ENCODE measurements at places on chromosomes 5 and 9.

DNA sequence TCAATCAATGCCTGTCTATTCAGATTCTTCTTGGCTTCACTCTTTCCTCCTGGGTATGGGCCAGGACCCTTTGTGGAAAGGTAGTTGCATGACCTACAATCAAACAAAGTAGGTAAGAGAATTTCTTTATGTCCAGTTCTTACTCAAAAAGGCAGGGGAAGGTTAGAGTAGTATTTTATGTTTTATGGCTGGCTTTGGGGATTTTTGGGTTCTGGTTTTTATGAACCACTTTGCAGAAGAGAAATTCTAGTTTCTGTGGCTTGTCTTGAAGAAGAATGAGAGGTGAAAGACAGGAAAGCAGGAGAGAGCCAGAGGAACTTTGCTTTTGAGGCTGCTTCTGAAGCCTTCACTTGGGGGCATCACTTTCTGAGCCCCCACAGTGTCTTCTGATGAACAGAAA lies 14.7 kb upstream of the CRHBP start:
- H3K27me3 ChIP-seq: peaks cover 39% of the 10 kb centered on the region
- H3K36me3 ChIP-seq: no peaks in the 10 kb centered on the region
- DNase-seq: no peak
- H3K4me3 ChIP-seq: no peak overlapping the region

GRCh38 chr5:63128018-63128417 lies 549.4 kb downstream of the LRRC70 start:
- no peaks in the 10 kb centered on the region for H3K27me3 ChIP-seq
- H3K4me3 ChIP-seq: no peak overlapping the region
- DNase-seq: no peak
- H3K36me3 ChIP-seq: no peaks in the 10 kb centered on the region

DNA sequence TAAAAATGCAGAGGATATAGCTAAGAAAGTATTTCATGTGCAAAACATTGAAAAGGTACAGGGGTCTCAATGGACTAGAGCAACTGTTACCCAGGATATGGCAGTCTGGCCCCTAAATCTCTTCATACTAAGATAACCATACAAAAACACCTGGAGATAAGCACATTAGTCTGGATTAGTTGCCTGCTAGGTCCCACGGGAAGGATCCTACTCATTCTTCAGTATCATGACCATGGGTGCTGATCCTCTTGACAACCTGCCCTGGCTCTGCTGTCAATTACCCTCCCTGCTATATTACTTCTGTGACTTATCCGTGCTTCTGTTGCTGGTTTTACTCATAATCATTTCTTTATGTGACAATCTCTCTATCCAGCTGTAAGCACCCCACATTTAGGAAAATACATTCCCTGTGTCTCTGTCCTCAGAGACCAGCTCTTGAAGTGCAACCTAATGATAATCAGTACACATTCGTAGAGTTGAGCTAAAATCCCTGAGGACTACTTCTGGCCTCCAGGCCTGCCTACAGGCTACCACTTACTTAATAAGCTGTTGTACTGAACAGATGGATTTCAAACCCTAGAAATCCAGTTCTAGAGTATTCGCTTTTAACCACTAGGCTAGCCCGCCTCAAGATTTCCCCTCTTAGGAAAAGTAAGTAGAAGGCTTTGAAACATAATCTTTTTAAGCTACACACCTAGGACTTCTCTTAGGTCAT lies 190.5 kb upstream of the OR13F1 start:
- H3K27ac ChIP-seq: no peak overlapping the region
- DNase-seq: no peak
- H3K4me3 ChIP-seq: no peak overlapping the region
- H3K36me3 ChIP-seq: no peaks in the 10 kb centered on the region
- H3K4me1 ChIP-seq: no peaks in the 10 kb centered on the region

DNA sequence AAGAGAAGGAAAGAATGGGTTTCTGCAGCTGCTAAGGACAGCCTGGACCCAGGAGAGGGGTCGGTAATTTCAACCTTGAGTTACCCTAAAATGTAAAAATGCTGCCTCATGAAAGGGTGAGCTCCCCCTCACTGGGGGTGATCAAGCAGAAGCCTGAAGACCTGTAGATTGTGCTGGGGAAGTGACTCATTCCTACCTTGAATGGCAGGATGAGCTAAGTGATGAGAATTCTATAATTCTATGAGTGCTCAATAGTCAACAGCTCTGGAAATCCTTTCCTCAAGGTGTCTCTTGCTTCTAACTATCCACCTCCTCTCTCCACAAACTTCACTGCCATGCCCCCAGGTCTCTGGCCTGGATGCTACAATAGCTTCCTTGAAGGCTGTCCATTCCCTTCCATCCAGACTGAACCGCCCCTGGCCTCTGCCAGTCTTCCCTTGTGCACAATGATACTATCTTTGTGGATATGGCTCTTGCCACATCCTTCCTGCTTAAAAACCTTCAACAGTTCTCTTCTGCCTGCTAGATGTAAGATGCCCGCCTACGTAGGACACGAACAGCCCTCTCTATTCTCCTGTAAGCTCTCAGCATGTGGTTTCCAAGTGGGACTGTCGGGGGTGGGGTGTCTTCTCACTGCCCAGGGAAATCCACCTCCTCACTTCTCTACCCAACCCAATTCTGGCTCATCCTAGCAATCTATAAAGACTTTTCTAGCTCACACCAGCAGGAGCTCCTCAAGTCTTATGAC lies 50.6 kb downstream of the PTPN3 start:
- no peak for DNase-seq
- H3K27me3 ChIP-seq: peaks cover 48% of the 10 kb centered on the region
- H3K27ac ChIP-seq: no peak overlapping the region
- H3K36me3 ChIP-seq: no peaks in the 10 kb centered on the region
- no peak overlapping the region for H3K4me3 ChIP-seq

DNA sequence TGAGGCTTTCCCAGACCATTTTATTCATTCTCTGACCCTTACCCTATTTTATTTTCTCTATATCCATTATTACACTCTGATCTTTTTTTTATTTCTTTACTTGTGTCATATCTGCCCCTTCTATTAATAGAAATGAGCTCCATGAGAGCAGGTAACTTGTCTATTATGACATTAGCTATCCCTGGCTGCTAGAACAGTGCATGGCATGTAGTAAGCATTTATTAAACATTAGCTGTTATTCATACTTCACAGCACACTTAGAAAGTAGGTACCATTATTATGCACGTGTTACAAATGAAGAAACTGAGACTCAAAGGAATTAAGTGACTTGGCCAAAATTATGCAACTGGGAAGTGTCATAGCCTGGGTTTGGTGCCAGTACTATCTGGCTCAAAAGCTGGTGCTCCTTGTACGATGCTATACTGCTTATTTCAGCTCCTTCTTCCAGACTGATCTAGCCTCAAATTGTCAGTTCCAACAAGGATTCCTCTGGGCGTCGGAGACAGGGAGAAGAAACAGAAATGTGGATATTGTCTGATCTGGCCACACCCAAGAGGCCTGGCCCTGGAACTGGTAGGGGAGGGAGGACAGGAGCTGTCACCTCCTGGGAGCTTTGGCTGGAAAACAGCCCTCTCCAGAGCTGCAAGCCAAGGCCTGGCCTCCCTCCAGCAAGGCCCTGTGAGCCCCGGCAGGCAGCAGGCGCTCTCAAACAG lies 10.8 kb upstream of the NIPAL4 start:
- H3K27me3 ChIP-seq: no peaks in the 10 kb centered on the region
- H3K36me3 ChIP-seq: no peaks in the 10 kb centered on the region
- H3K4me1 ChIP-seq: no peaks in the 10 kb centered on the region
- no peak for DNase-seq
- no peak overlapping the region for H3K27ac ChIP-seq

- peak overlapping the region; percentile 23 for H3K27ac ChIP-seq
- H3K4me1 ChIP-seq: peaks cover 34% of the 10 kb centered on the region
- no peaks in the 10 kb centered on the region for H3K27me3 ChIP-seq
- H3K4me3 ChIP-seq: no peak overlapping the region
Measured at GRCh38 chr5:143019157-143019556, 249.0 kb downstream of the ARHGAP26 start.

DNA sequence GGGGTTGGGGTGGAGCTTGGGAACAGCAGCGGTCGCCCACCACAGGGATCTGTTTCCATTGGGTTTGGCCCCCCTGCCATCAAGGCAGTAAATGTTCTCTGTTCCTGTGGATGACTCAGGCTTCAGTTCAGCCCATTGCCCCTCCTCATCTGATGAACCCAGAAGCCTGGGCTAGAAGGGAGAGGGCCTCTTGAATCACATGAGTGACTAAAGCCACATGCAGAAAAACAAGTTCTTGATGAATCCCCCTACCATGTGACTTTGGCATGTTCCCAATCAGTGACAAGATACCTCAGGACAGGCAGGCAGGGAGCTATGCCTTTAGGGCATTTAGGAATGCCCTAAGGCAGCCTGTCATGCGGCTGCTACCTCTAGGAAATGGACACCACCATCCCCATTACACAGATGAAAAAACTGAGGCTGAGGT lies 2.5 kb downstream of the SH3PXD2B start:
- DNase-seq: no peak
- H3K36me3 ChIP-seq: peaks cover 2% of the 10 kb centered on the region
- H3K27me3 ChIP-seq: peaks cover 83% of the 10 kb centered on the region
- H3K4me3 ChIP-seq: no peak overlapping the region
- H3K4me1 ChIP-seq: peaks cover 7% of the 10 kb centered on the region
- H3K27ac ChIP-seq: no peak overlapping the region

DNA sequence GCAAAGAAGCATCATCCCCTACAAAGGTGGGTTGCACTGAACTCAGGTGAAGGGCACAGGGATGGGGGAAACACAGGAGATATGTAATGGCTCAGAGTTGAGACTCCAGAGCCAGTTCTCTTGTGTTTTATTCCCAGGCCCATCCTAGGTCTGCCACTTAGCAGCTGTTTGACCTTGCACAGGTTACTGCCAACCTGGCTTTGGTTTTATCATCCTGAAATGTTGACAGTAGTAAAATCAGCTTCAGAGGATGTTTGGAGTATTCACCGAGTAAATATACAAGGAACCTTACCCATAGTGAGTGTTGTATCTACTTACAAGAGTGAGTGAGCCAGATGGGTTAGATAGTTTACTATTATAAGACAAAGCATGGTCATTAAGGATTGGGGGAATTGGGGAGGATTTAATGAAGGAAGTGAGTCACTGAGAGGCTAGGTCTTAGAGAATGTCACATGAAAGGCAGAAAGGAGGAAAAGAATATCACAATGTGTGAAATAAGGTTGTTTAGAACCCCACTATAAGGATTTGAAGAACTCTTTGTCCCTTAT lies 141.3 kb downstream of the MAN2A1 start:
- no peak overlapping the region for H3K4me3 ChIP-seq
- peaks cover 20% of the 10 kb centered on the region for H3K4me1 ChIP-seq
- H3K27ac ChIP-seq: no peak overlapping the region
- H3K27me3 ChIP-seq: no peaks in the 10 kb centered on the region

DNA sequence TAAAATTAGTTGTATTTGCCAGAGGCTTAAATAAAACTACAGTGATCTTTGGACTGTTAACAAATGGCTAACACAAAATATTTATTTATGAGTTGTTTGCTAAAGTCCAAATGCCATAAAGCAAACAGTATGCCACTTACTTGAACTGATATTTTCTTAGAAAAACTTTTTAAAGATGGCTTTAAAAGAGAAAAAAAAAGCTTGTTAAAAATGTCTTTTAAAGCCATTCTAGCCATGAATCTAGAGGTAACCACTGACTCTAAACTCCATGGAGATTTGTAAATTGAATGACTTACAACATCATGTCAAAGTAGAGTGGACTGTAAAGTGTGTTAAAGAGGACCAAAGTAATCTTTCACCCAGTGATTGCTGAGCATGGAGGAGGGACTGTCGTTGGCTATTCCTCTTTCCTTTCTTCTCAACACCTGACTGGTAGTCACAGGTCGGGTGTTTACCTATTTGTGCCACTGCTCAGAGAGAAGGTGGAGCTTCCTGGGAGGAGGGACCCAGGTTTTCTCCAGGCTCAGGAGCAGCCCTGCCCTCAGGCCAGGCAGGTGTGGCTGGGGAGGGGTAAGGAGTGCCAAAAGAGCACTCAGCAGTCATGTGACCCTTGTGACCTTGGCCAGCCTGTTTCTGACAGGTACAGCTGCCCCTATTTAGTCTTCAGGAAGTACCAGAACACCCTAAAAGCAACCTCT lies 69.1 kb upstream of the TJP2 start:
- peaks cover 6% of the 10 kb centered on the region for H3K36me3 ChIP-seq
- no peak for DNase-seq
- H3K27me3 ChIP-seq: no peaks in the 10 kb centered on the region
- H3K27ac ChIP-seq: no peak overlapping the region
- H3K4me3 ChIP-seq: no peak overlapping the region
- no peaks in the 10 kb centered on the region for H3K4me1 ChIP-seq

- no peak overlapping the region for H3K27ac ChIP-seq
- H3K27me3 ChIP-seq: no peaks in the 10 kb centered on the region
- H3K36me3 ChIP-seq: no peaks in the 10 kb centered on the region
- no peak overlapping the region for H3K4me3 ChIP-seq
Measured at GRCh38 chr5:81838307-81838906, 87.5 kb upstream of the SSBP2 start.

DNA sequence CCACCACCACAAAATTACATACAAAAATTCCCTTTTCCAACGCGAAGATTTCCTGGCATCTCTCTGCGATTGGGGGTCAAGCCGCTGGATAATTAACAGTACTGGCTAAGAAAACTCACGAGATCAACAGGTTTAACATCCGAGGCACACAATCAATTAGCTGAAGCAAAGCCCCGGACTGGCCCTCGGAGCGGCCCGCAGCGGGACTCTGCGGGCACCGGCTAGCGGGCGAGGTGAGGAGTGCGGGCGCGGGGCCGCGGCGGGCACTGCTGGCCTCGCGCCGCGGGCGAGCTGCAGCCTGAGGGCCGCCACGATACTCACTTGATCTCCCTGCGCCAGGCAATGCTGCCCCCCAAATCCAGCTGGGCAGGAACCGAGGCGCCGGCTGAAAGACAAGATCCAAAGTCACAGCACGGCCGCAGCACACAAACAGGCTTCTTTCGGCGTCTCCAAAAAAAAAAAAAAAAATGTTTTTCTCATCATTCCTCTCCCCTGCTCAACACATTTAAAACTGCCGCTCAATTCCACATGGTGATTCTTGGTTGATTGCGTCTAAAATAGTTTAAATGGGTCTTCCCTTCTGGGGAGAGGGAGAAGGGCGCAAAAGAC lies 210.2 kb downstream of the MEF2C start:
- DNase-seq: no peak
- peak overlapping the region; percentile 91 for H3K27ac ChIP-seq
- peaks cover 17% of the 10 kb centered on the region for H3K4me1 ChIP-seq
- H3K4me3 ChIP-seq: no peak overlapping the region
- H3K36me3 ChIP-seq: peaks cover 14% of the 10 kb centered on the region

- no peak for DNase-seq
- no peaks in the 10 kb centered on the region for H3K36me3 ChIP-seq
- no peak overlapping the region for H3K27ac ChIP-seq
- peaks cover 52% of the 10 kb centered on the region for H3K27me3 ChIP-seq
- no peak overlapping the region for H3K4me3 ChIP-seq
Measured at GRCh38 chr9:68931821-68932220, 82.1 kb downstream of the PRKACG start.

GRCh38 chr9:76490249-76490990 lies 31.4 kb downstream of the GCNT1 start:
- peaks cover 24% of the 10 kb centered on the region for H3K4me1 ChIP-seq
- DNase-seq: no peak
- no peak overlapping the region for H3K27ac ChIP-seq
- no peaks in the 10 kb centered on the region for H3K27me3 ChIP-seq
- no peak overlapping the region for H3K4me3 ChIP-seq

- no peaks in the 10 kb centered on the region for H3K36me3 ChIP-seq
- no peak overlapping the region for H3K27ac ChIP-seq
- no peak overlapping the region for H3K4me3 ChIP-seq
- H3K27me3 ChIP-seq: peaks cover 36% of the 10 kb centered on the region
- DNase-seq: no peak
Measured at GRCh38 chr5:159132429-159133040, 32.8 kb upstream of the EBF1 start.

- no peak overlapping the region for H3K4me3 ChIP-seq
- peaks cover 2% of the 10 kb centered on the region for H3K36me3 ChIP-seq
- no peak for DNase-seq
- no peaks in the 10 kb centered on the region for H3K27me3 ChIP-seq
Measured at GRCh38 chr9:106753155-106753671, 109.8 kb upstream of the ZNF462 start.

All from central memory CD8-positive, alpha-beta T cell (primary cell).